LoVo (cell line): ENCODE measurements at places on chromosomes 6 and 20.

- no peak for DNase-seq
Measured at GRCh38 chr6:44284121-44284520, 13.9 kb downstream of the TMEM151B start.

- DNase-seq = no peak
Measured at GRCh38 chr6:78883651-78884050, 16.3 kb downstream of the IRAK1BP1 start.

DNA sequence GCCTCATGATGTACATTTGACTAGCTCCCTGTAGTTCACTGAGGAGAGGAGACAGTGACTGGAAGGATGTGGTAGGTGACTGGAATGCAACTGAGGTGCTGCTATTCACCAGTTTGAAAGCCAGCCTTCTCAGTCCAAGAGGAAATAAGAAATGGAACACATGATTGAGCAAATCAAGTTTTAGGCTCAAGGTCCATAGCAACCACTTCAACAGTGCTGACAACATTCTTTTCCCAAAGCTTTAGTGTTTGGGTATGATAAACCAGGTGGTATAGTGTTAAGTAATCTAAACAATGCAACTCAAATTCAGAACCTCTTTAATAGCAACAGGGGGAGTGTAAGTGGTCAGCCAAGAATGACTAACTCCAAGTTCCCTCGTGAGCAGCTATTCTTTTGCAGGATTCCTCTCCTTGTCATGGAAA is 9.2 kb downstream of the ZHX3 start:
- no peak for DNase-seq

DNA sequence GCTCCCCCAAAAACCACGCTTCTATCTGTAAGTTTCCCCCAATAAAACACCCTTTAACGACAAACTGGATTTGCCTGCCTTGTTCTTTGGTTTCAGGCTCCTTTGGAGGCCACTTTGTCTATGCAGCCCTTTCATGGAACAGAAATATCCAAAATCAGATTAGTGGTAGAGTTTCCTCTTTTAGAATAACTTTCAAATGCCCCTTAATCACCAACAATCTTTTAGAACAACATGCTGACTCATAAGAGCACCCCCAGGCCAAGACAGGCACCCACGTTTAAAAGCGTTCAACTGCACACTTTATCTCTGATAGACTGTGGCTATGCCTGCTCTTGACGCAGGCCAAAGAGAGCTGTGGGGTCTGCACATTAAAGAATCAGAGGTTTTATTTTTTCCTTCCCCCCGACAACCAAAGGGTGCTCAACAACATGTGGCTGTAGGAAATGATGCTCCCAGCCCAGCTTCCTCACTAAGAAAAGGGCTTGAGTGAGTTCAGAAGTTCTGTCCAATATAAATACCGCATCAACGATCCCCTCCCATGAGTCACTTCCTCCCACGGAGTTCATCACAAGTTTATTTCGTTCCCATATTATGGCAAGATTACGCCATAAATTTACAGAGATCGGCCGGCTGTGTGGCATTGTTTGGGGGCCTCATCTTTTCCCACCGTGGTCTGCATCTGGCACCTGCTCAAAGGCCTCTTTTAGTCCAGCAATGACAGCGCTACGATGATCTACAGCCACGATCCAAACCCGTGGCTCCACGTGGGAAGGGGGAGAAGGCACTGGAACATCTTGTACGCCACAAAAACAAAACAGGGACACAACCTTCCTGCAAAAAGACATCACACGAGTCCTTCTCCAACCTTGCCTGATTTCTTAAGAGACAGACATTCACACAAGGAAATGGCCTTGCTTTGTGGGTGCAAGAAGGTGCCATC is 88.8 kb upstream of the NFATC2 start:
- DNase-seq = peak; percentile 80

GRCh38 chr6:157631838-157632614 is 191.0 kb upstream of the SNX9 start:
- no peak for DNase-seq

GRCh38 chr6:5403609-5404008 is 142.3 kb downstream of the FARS2 start:
- no peak for DNase-seq
